ENCODE measurements at places on chromosomes 1 and 21.

GRCh38 chr1:201578008-201578888 is 39.3 kb downstream of the NAV1 start:
- no peak for DNase-seq

- no peak for DNase-seq
These were observed 36.5 kb upstream of the LHX8 start for GRCh38 chr1:75097654-75098053.

DNA sequence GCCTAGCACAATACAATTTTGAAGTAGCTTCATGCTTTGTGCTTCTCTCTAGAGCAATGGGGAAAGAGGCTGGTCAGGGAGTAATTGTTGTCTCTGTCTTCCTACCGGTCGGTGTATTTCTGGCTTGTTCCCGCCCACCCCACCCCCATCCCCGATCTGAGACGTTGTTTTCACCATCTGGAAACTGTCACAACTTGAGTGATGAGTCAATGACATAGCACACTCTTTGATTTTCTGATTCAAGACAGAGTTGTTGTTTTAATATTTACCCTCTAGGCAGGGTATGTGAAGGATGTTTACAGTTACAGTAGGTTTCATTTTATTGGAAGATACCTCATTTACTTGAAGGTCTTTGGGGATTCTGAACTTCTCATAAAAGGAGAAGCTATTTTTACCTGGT is 7.0 kb downstream of the IL12RB2 start:
- DNase-seq, result no peak

GRCh38 chr1:108685529-108685928 is 6.6 kb upstream of the PRPF38B start:
- DNase-seq, result no peak

- DNase-seq, result no peak
These were observed 30.0 kb downstream of the ZNHIT6 start for GRCh38 chr1:85678193-85678592.

DNA sequence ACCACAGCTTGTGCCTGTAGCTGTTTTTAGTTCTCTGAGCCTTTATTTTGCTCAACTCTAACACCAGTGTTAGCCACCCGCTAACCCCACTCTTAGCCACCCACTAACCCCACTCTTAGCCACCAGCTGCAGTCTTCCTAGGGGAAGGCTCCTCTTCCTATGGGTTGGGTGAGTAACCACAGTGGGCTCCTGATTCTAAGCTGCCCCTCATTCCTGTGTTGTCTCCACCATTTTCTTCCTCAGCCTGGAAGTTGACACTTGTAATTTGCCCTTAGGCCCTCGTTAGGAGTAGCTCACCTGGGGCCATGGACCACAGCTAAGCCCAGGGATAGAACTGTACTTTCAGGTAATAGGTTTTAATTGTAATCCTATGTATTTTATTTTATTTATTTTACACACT is 782.9 kb upstream of the TPTE start:
- DNase-seq, result no peak

GRCh38 chr1:221783437-221783836 is 41.5 kb upstream of the DUSP10 start:
- DNase-seq, result no peak

GRCh38 chr1:225888898-225889601 is at the start of gene LEFTY1:
Gene LEFTY1, minus strand, starts transcription at chr1:225889146. Its CDS starts 80 bp downstream, at chr1:225889066.
- DNase-seq, result no peak

- DNase-seq, result no peak
These were observed 357.1 kb upstream of the POU3F1 start for GRCh38 chr1:38403667-38404066.

DNA sequence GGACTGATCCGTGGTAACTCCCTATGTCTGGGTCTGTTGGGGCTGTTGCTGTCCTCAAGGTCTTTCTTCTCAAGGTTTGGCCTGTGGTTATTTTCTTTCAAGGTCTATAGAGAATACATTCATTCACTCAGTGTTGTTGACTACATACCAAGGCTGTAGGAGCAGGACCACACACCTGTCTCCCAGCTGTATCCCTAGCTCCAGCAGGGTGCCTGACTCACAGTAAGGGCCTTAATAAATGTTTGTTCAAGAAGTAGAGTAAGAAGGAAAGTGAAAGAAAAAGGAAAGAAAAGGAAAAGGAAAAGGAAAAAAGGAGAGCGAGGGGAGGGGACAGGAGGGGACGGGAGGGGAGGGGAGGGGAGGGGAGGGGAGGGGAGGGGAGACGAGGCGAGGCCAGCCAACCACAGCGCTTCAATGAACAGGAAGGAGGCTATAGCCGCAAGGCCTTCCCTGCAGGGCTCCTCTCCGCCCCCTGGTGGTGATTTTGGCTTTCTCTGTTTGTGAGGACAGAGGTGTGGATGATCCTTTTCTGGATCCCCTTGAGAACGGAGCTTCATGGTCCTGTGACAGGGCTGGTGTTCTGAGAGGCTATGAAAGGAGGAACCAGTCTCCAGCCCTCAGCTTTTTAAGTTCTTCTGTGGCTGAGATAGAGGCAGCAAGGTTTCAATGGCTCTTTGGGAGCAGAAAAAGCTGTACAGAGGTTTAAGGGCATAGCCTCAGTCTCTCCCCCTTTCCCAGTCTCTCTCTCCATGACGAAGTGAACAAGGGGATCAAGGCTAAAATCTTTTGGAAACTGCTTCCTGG is 30.6 kb upstream of the LCE5A start:
- peak; percentile 45 for DNase-seq

All from activated CD4-positive, CD25-positive, alpha-beta regulatory T cell (primary cell).